ENCODE measurements at places on chromosomes 11 and 22. TPM values are rescaled to one million over a fixed set of nuclear protein-coding genes. Genes with fewer than 3 reads are reported as not detected.

Gene JOSD1
- 83.7 TPM for total RNA-seq

GRCh38 chr11:20415432-20415831 is 27.9 kb downstream of the PRMT3 start:
- H3K27me3 ChIP-seq: no peaks in the 10 kb centered on the region
- H3K4me3 ChIP-seq: no peak overlapping the region
- DNase-seq: no peak

Gene OR2AG1
- not detected for total RNA-seq

GRCh38 chr22:47388331-47388730 is 625.9 kb downstream of the TBC1D22A start:
- H3K27me3 ChIP-seq: no peaks in the 10 kb centered on the region
- no peaks in the 10 kb centered on the region for H3K36me3 ChIP-seq

DNA sequence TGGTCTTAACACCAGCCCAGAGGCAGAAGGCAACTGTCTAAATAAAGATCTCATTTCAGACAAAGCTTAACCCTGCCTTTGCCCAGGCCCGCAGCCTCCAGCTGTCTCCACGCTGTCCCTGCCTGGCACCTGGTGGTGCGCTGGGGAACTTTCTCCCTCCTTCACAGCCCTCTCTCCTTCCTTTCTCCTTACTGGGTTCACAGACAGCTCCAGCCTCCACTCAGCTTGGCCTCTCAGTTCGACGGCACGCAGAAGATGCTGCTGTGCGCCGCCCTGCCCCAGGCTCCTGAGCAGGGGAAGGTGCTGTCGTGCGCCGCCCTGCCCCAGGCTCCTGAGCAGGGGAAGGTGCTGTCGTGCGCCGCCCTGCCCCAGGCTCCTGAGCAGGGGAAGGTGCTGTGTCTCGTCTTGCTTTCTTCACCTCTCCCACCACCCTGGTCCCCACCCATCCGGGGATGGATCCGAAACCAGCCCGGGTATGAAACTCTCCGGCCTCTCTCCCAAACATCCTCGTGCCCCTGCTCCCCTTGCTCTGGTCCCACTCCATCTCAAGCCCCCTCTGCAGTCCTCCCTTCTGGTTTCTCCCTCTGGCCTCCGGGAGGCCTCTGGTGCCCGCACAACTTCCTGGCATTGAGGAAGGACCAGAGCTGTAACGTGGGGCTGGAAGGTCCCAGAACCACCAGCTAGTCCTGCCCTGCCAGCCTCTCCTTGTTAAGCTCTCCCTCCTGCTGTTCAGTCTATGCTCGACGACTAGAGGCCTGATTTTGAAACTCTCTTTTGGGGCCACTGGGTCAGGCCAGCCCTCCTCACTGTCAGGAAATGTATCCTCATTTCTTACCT is 22.9 kb upstream of the JAM3 start:
- no peaks in the 10 kb centered on the region for H3K36me3 ChIP-seq
- peaks cover 15% of the 10 kb centered on the region for H3K27me3 ChIP-seq
- no peak overlapping the region for H3K4me3 ChIP-seq
- peak; percentile 36 for DNase-seq
- H3K27ac ChIP-seq: no peak overlapping the region

Gene ZFTA
- 6.2 TPM for total RNA-seq

GRCh38 chr22:49693416-49693815 is 134.3 kb downstream of the BRD1 start:
- H3K36me3 ChIP-seq: no peaks in the 10 kb centered on the region
- no peak overlapping the region for H3K4me3 ChIP-seq
- DNase-seq: no peak
- no peaks in the 10 kb centered on the region for H3K4me1 ChIP-seq

DNA sequence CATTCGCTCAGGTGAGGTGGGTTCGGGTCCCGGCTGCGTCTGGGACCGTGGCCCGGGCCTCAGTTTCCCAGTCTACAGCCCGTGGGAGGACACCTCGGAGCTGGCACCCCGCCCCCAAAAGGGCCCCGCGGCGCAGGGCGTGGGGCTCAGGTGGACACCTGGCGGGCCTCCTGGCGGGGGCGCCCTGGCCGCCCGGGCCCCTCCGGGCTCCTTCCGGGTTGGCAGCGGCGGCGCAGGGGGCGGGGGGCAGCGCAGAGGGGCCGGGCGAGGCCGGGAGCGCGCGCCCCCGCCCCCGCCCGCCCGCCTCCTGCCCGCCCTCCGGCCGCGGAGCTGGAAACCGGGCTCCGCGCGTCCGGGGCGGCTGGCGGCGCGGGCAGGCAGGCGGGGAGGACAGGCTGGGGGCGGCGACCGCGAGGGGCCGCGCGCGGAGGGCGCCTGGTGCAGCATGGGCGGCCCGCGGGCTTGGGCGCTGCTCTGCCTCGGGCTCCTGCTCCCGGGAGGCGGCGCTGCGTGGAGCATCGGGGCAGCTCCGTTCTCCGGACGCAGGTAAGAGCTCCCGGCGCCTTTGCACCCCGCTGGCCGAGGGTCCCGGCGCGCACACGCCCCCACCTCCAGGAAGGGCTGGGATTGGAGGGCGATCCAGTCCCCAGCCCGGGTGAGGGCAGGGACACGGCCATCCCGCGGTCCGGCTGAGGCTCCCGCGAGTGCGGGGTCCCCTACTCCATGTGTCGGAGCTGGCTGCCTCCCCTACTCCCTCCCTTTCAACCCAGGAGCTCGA is at the start of gene EMID1:
Gene EMID1 (plus strand): TSS at position 303 of the 778 bp plus-strand sequence. CDS start 143 bp downstream, at position 446.
- peak; percentile 40 for DNase-seq
- peak within 1 kb of the TSS; percentile 39 for H3K4me3 ChIP-seq
- peaks cover 56% of the 10 kb centered on the region for H3K27me3 ChIP-seq
- H3K4me1 ChIP-seq: peaks cover 22% of the 10 kb centered on the region

DNA sequence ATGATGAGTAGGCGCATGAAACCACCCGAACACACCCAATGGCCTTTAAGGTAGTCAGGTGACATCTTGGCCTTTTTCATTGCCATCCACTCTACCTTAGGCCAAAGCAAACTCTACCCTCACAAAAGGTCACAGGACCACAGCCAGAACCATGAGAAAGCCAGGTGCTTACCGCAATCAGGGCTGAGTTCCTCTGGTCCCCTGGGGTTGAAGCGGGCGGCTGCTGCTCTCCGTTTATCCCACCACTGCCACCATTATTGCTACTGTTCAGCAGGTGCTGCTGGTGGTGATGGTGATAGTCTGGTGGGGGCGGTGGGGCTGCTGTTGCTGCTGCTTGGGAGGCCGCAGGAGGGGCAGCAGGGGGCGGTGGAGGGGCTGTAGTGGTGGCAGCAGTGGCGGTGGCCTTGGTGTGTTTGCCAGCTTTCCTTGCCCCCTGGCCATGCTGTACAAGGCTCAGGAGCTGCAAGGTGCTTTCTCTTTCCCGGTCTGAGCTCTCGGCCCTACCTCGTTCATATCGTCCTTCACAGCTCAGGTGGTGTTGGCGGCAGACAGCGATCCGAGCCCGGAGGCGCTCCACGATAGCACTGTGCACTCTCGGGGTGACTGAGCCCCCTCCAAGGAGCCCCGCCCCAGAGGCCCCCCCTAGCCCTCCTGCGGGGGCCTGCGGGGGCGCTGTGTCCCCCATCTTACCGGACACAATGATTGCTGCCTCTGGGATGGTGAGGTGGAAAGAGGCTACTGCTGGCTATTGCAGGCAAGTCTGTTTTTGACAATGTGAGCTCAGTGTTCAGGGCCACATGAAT is 1.6 kb downstream of the MAML2 start:
- peaks cover 49% of the 10 kb centered on the region for H3K4me1 ChIP-seq
- peaks cover 27% of the 10 kb centered on the region for H3K36me3 ChIP-seq
- peak overlapping the region; percentile 96 for H3K27ac ChIP-seq
- peak; percentile 75 for DNase-seq
- peak overlapping the region; percentile 98 for H3K4me3 ChIP-seq

DNA sequence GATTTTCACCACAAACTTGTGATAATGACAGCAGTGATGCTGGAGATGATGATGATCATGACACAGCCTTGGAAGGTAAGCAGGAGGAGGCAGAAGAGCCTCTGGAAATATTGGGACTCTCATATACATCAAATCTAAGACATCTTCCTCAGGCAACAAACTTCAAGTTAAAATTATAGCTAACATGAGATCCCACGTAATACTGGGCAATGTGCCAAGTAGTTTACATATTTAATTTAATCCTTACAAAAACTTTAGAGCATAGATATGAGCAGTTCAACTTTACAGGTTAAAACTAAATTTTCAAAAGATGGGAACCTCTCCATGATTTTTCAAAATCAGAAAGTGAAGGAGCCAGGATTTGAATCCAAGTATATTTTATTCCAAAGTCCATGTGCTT is 19.0 kb downstream of the OR52B2 start:
- no peak overlapping the region for H3K4me3 ChIP-seq
- no peak overlapping the region for H3K27ac ChIP-seq
- no peaks in the 10 kb centered on the region for H3K4me1 ChIP-seq
- peaks cover 6% of the 10 kb centered on the region for H3K27me3 ChIP-seq

Gene INPP5J
- total RNA-seq: 0.44 TPM

GRCh38 chr22:35140879-35141745 is 75.2 kb downstream of the ISX start:
- H3K36me3 ChIP-seq: no peaks in the 10 kb centered on the region
- H3K27me3 ChIP-seq: peaks cover 12% of the 10 kb centered on the region
- no peaks in the 10 kb centered on the region for H3K4me1 ChIP-seq
- no peak for DNase-seq
- H3K4me3 ChIP-seq: no peak overlapping the region

Measured in activated naive CD8-positive, alpha-beta T cell treated with anti-CD3 and anti-CD28 coated beads for 36 hours (primary cell).